Activated CD8-positive, alpha-beta T cell treated with anti-CD3 and anti-CD28 coated beads, Interleukin-2, amount 10 ng/mL, durations not matched to agents 7 days and 5 days (primary cell): ENCODE measurements at places on chromosomes 6 and 20. TPM values are rescaled to one million over a fixed set of nuclear protein-coding genes. Genes with fewer than 3 reads are reported as not detected.

DNA sequence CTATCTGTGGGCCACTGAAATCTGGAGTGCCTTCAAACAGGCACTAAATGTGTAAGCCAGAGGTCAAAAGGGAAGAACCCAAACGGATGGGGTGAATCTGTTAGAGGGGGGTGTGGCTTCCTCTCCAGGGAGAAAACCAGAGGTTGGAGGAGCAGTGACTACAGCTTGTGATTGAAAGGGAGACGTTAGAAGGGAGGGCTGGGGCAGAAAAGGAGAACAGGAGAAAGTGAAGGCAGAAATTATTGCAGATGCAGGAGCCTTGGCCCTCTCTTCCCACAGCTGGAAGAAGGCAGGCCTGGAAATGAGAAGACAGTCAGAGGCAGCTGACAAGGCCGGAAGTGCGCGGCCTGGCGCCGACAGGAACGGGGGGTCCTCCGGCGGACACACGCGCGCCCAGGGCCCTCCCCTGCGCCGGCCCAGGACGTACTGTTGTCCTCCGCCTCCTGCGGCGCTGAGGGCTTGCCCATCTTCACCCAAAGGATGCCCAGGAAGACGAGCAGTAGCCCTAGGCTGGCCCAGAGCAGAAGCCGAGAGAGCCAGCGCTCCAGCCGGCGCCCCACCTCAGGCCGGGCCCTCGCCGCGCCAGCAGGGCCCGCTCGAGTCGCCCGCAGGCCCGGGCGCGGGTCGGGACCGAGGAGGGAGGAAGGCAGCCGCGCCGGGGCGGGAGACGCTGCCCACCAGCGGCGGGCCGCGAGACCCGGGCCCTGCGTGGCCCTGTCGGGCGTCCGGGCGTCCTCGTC lies 806 bp downstream of the LEMD2 start:
- H3K4me3 ChIP-seq = peak overlapping the region; percentile 94
- H3K27me3 ChIP-seq = peaks cover 5% of the 10 kb centered on the region

The PLAGL2 gene
- total RNA-seq = 21.9 TPM

The DEFB114 gene
- not detected for total RNA-seq

GRCh38 chr6:5082487-5083306 lies 2.4 kb upstream of the PPP1R3G start:
- H3K4me1 ChIP-seq = peaks cover 6% of the 10 kb centered on the region
- H3K4me3 ChIP-seq = no peak overlapping the region
- H3K27me3 ChIP-seq = peaks cover 44% of the 10 kb centered on the region
- H3K27ac ChIP-seq = no peak overlapping the region
- no peaks in the 10 kb centered on the region for H3K36me3 ChIP-seq

GRCh38 chr6:110756817-110757216 lies 58.5 kb downstream of the CDK19 start:
- H3K4me3 ChIP-seq = no peak overlapping the region
- H3K27ac ChIP-seq = no peak overlapping the region
- no peak for DNase-seq
- peaks cover 8% of the 10 kb centered on the region for H3K4me1 ChIP-seq
- peaks cover 5% of the 10 kb centered on the region for H3K36me3 ChIP-seq
- no peaks in the 10 kb centered on the region for H3K27me3 ChIP-seq

The ADGRB3 gene
- total RNA-seq = not detected
